ENCODE measurements at places on chromosomes 5 and 9. TPM values are rescaled to one million over a fixed set of nuclear protein-coding genes. Genes with fewer than 3 reads are reported as not detected.

Gene STOML2
- 59.4 TPM for total RNA-seq

Gene PCDHA13
- 2.3 TPM for total RNA-seq

DNA sequence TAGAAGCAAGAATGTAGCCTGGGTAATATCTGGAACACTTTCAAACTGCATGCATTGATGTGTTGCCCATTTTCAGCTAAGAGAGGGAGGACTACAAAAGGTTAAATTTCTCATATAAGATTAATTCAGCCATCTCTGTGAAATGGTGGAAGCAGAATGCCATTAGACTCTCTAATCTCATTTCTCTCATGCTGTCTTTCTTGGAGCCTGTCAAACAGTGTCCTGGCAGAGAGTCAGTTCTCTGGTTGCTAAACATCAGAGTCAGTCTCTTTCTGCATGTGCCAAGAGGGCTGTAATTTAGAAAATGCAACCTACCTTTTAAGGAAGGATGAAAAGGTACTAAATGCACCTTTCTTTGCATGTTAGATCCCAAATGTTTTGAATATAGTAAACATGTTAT is 910 bp upstream of the GARNL3 start:
- H3K27ac ChIP-seq, result no peak overlapping the region
- no peak for DNase-seq
- H3K4me1 ChIP-seq, result no peaks in the 10 kb centered on the region
- no peaks in the 10 kb centered on the region for H3K36me3 ChIP-seq
- H3K27me3 ChIP-seq, result no peaks in the 10 kb centered on the region

DNA sequence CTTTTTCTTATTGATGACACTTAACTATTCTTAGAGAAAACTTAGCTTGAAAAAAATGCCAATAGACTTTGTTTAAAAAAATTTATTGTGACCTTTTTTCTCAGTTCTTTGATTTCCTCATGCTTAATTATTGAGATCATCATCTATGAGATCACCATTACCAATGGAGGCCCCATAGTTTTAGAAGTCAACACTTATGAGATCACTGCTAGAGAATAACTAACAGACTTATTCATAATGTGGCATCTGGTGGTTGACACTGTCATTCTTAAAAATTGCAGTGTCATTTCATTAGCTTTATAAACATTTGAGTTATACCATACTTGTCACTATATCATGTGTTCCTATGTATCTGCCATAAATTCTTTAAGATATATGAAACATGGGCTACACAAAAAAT is 14.9 kb upstream of the FEM1C start:
- DNase-seq, result no peak
- H3K4me3 ChIP-seq, result no peak overlapping the region
- no peaks in the 10 kb centered on the region for H3K27me3 ChIP-seq
- H3K36me3 ChIP-seq, result no peaks in the 10 kb centered on the region

- H3K27ac ChIP-seq, result no peak overlapping the region
- no peak overlapping the region for H3K4me3 ChIP-seq
- no peaks in the 10 kb centered on the region for H3K27me3 ChIP-seq
- no peaks in the 10 kb centered on the region for H3K36me3 ChIP-seq
- H3K4me1 ChIP-seq, result no peaks in the 10 kb centered on the region
These were observed 86.5 kb upstream of the PRLR start for GRCh38 chr5:35316611-35317274.

Gene SYK
- 63.8 TPM for total RNA-seq

GRCh38 chr5:120164986-120165385 is 299.1 kb upstream of the PRR16 start:
- H3K27ac ChIP-seq, result no peak overlapping the region
- DNase-seq, result no peak
- H3K36me3 ChIP-seq, result no peaks in the 10 kb centered on the region
- H3K27me3 ChIP-seq, result no peaks in the 10 kb centered on the region

Data from upper lobe of right lung (tissue), 1 donor.